ENCODE measurements at places on chromosomes 12 and 14.
A peak's percentile ranks its signal among the peaks of the same experiment; 100 is the strongest.

- no peak for DNase-seq
Observed at GRCh38 chr14:104926619-104927431, 2.1 kb downstream of the PLD4 start.

DNA sequence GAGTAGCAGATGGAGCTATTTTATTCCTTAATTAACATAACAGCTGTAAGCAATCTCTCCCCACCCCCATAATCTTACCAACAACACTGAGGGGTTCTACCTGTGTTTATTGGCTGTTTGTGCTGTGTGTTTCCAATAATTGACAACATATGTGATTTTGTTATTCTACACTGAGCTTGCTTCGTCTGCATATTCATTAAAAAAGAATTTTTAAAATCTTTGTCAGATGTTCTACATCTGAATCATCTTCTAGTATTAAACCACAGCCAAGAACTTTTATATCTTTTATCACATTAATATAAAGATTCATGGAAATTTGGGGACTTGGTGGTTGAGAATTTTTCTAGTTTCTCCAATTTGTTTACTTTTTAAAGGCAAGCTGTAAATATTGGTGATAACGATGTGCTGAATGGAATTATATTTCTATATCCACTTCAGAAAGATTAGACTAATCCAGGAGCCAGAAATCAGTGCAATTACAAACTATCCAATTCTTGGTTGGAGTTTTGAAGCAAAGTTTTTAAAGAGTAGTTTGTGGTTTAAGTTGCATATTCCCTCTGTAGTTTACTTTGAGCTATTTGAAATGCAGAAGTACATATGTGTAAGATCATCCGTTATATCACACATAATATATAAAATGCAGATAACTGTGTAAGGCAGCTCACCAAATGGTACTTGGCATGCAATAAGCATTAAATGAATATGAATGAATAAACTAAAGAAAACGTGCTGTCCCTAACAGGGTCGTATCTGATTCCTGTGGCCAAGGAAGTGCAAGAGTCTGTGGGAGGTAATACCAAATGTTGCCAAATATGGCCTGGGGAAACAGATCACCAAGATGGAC, 206.9 kb downstream of the PELI2 start:
- no peak for DNase-seq

GRCh38 chr12:108858311-108859074, 1.1 kb upstream of the SSH1 start:
- no peak for DNase-seq

GRCh38 chr14:58118097-58118815, 33.8 kb downstream of the ARMH4 start:
- DNase-seq, result no peak

GRCh38 chr12:122871851-122872780, 23.8 kb downstream of the VPS37B start:
- peak; percentile 77 for DNase-seq

- no peak for DNase-seq
Observed at GRCh38 chr12:107567876-107568619, 117.6 kb upstream of the PWP1 start.

GRCh38 chr12:128388461-128389000, 121.6 kb downstream of the TMEM132C start:
- no peak for DNase-seq

GRCh38 chr12:80756875-80757274, 40.2 kb downstream of the MYF5 start:
- DNase-seq, result no peak

GRCh38 chr14:66643344-66643743, 135.4 kb downstream of the GPHN start:
- no peak for DNase-seq

- peak; percentile 1 for DNase-seq
Observed at GRCh38 chr14:78863143-78863542, 693.0 kb downstream of the NRXN3 start.

DNA sequence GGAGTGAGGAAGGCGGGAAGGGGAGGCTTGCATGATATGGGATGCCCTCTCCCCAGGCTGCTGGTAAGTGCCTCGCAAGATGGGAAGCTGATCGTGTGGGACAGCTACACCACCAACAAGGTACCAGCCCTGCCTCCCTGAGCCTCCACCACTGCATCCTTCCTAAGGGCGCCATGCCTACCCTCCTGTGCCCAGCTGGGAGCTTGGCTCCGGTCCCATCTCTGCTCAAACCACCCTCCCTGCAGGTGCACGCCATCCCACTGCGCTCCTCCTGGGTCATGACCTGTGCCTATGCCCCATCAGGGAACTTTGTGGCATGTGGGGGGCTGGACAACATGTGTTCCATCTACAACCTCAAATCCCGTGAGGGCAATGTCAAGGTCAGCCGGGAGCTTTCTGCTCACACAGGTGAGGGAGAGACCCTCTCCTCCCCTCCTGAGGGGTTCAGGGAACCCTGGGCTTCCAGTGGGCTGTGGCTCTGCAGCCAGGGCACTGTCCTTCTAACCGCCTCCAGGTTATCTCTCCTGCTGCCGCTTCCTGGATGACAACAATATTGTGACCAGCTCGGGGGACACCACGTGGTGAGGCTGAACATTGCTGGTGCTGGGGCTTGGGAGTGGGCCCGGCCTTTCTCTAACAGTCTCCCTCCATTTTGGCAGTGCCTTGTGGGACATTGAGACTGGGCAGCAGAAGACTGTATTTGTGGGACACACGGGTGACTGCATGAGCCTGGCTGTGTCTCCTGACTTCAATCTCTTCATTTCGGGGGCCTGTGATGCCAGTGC, 2.6 kb downstream of the GNB3 start:
- DNase-seq, result no peak

GRCh38 chr14:83007641-83008225, 1474.1 kb upstream of the SEL1L start:
- no peak for DNase-seq

DNA sequence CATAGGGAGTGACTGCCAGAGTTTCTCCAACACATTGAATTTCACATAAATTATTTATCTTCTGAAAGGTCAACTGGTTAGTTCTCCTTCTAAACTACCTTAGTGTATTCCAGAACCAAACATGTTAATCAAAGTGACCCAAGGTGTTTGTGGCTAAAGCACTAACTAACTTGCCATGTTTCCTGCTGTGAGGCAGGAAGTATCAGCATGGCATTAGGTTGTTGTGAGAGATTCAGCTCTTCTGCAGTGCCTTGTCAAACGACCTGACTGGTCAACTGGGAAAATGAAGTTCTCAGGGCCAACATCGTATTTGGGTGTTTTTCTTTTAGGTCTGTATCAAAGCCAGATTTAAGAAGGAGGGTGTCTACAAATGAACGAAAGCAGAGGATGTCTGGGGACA, 448.1 kb downstream of the APAF1 start:
- no peak for DNase-seq
